ENCODE measurements at places on chromosomes 2 and 18.
A peak's percentile ranks its signal among the peaks of the same experiment; 100 is the strongest.

DNA sequence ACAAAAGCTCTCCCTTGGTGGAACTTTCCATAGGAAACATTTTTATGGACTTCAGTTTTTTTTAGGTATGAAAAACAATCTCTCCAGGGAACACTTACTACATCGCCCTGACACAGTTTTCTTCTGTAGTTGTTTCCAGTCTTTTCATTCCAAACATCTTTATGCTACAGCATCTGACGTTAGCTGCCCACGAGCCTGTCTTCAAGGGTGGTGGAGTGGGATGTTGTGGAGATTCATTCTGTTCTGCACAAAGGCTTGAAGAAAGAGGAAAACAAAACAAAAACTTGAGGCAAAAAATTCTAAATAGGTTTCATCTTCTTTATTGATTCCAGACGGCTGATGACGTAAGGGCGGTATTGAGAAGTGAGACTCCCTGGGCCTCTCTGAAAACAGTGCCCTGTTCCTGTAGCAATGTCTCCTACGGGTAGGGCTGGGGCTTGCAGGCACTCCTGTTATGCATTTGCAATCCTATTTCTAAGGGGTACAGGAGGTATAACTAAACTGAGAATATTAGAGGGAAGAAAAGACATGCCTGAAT is 375.0 kb downstream of the RNF144A start:
- DNase-seq, result no peak

DNA sequence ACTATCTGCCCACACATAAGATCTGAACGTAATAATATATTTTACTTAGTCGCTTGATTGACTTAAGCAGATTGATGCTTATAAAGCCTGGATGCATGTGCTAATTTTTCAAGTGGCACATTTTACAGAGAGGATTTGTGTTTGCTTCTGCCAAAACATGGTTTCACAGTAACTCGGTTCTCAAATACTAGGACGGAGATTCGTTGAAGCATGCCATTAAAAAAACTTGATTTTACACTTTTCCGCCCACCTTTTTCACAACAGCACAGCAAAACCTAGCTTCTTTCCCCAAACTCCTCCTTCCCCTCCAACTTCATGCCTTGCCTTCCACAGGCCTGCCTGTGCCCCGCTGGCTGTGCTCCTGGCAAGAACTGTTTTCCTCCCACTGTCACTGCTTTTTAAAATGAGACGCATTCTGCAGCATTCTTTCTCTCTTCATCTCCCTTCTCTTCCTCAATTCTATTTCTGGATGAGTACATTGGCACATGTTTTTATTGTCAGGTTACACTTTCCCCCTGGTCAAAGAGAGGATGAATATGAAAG is 55.1 kb upstream of the LMAN1 start:
- DNase-seq, result no peak

DNA sequence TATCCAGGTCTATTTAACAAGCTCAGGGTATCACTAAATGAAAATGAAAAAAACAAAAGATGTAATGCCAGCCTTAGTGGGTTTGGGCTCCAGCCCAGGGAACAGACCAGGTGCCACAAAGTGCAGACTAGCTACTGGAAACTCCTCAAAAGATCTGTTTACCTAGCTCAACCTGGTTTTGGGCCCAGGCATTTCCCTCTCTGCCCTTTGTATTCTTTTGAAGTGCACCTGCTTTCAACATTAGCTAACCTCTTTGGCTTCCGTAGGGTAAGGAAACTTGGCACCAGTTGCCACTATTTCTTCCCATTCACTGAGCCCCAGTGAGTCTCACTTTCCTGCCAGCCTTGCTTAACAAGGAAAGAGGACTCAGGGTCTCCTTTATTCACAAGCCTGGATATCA is 123.6 kb upstream of the CDCA7 start:
- DNase-seq, result no peak

DNA sequence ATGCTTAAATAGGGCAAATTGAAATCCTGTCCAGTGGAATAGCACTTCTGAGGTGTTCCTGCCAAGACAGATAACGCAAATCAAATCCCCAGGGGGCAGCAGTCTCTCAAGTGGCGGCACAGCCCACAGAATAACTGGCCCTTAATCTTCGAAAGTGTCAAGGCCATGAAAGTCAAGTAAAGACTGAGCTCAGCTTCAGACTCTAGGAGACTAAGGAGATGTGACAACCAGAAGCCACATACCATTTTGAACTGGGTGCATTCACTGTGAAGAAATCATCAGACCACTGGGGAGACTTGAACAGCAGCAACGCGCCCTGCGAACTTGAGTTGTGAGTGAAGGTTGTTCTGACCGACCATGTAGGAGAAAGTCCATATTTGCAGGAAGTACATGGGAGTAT is 66.0 kb upstream of the ASAP2 start:
- no peak for DNase-seq

- DNase-seq, result no peak
Observed at GRCh38 chr18:48099481-48100164, 169.2 kb upstream of the SMAD2 start.

- DNase-seq, result peak; percentile 37
Observed at GRCh38 chr2:40734797-40735196, 282.9 kb upstream of the SLC8A1 start.

DNA sequence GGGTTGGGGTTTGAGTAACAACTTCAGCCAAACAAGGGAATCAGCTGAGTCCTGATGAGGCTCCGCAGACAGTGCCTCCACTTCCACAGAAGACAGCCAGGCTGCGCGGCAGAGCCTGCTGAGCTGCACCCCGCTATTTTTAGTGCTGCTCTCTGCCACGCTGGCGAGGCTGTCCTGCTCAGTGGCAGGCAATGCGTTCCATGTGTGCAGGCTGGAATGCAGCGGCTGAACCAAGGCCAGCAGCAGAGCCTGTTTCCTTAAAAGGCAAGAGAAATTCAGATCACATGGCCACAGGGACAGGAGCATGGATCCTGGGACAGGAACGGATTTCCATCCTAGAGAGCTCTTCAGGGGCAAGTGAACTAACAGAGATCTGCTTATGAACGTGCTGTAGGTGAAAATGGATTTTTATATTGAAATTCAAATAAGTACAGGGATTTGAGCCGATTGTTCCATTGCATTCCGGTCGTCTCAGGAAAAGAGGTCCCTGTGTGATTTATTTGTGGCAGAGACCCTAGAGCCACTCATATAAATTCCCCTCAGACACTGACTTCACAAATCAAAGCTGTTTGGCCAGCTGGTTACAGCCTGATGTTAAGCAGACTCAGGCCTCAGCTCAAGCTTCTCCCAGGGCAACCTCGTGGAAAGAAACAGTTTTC is 98.7 kb downstream of the COL6A3 start:
- DNase-seq, result peak; percentile 94

GRCh38 chr2:184769023-184769422 is 170.7 kb downstream of the ZNF804A start:
- DNase-seq, result peak; percentile 41

GRCh38 chr2:46451131-46451711 is 28.1 kb upstream of the TMEM247 start:
- peak; percentile 53 for DNase-seq

- DNase-seq, result no peak
Observed at GRCh38 chr2:218152777-218153176, 14.0 kb downstream of the CXCR1 start.

- DNase-seq, result no peak
Observed at GRCh38 chr2:202577250-202578183, 57.3 kb upstream of the FAM117B start.

DNA sequence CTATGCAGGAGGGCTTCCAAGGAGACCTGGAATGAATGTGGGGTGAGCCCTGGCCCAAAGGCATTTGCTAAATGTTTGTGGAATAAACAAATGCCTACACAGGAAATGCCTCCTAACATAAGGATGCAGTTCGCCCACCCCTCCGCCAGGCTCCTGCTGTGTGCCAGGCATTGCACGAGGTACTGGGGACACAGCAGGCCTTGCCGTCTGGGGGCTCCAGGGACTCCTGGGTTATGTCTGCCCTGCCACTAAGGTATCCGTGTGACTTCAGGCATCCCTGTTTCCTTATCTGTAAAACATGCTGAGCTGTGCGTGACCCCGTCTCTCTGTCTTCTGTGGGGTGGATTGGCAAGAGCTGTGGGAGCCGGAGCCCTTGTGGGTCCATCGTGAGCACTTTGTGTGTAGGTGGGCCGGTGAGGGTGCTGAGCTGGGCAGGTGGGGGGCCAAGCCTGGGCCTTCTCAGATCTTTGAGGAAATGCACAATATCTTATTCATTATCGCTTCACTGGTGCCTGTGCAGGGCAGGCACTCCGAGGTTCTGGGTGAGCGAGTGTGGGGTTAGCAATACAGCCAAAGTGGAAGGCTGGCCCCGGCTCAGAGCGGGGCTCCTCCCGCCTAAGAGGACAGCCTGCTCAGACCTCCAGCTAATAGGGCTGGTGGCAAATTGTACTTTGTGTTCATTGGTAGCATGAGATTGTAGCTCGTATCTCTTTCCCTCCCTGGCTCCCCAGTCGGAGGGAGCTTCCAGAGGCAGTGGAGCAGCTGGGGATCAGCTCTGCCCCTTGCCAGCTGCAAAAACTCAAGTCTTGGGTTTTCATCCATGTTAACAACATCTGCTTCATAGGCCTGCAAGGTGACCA is 126.8 kb downstream of the GLI2 start:
- no peak for DNase-seq

GRCh38 chr2:25131567-25132298 is 36.6 kb downstream of the POMC start:
- no peak for DNase-seq

DNA sequence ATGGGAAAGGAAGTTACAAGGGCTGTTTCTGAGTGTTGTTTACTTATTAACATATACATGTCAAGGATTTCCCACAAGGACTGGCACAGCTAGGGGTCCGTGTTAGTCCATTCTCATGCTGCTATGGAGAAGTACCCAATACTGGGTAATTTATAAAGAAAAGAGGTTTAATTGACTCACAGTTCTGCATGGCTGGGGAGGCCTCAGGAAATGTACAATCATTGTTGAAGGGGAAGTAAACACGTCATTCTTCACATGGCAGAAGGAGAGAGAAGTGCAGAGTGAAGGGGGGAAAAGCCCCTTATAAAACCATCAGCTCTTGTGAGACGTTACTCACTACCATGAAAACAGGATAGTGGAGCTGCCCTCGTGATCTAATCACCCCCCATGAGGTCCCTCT is 128.9 kb upstream of the CELF4 start:
- no peak for DNase-seq

DNA sequence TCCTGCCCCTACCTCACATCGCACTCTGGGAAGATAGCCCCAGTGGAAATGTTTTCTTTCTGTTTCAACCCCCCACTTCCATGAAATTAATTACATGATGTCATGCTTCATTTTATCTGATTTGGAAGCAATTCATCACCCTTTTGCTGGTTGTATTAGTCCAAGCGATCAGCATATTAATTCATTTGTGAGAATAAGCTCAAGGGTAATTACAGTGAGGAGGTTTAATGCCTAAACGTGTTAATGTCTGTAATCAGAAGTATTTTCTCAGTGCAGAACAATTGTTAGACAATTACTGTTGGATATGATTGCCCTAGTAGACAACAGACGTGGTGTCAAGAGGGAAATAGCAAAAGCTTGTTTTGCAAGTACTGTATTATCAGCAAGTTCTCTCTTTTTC is 746.3 kb downstream of the CPS1 start:
- no peak for DNase-seq

GRCh38 chr18:45359275-45360009 is 255.8 kb upstream of the SLC14A2 start:
- DNase-seq, result no peak

DNA sequence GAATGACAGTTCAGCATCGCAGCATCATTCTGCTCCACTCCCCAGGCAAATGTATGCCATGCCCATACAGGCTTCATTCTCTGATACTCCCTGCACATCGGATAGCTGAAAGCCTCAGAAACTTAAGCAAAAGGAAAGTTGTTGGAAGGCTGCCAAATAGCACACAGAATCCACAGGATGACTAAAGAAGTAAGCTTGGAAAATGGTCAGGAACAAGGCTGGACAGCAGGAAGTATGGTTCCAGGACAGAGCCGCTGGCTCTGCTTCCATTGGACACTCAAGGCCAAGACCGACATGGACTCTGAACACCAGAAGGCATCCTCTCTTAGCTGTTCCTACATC is 256.5 kb downstream of the CDH20 start:
- no peak for DNase-seq

GRCh38 chr2:118858485-118859156 is 11.2 kb upstream of the EN1 start:
- DNase-seq, result no peak

DNA sequence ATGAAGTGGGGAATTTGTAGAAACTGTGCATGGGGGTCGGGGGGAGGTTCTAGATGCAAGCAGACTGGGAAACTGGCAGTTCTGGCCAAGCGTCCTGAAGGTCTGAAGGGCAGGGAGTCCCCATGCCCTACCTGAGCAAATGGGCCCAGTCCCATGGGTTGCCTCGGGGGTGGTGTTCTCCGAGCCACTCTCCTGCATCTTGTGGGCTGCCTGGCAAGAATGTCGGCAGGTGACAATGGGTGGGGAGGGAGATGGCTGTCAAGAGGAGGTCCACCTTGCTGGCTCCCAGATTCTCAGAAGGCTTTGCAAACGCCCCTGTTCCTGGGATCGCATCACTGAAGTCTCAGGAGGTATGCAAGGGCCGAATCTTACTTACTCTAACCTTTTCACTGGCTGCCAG is 21.3 kb downstream of the INHBB start:
- DNase-seq, result no peak

GRCh38 chr2:96751800-96752199 is 8.9 kb upstream of the CNNM4 start:
- DNase-seq, result no peak

DNA sequence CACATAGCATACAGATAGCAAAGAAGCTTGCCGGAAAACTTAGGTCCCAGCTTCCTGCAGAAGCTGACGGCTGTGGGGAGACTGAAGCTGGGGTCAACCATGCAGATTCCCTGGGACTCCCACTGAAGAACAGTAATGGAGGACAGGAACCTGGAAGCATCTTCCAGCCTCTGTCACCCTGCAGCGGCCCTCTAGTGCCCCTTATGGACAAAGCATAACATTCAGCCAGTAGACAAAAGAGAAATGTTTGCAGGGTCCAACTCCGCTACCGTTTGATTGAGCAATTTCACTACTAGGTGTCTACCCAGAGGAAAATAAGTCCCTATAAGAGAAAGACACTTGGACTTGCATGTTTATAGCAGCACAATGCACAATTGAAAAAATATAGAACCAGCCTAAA is 460.6 kb downstream of the CNTNAP5 start:
- no peak for DNase-seq

- DNase-seq, result peak; percentile 18
Observed at GRCh38 chr2:29196792-29197788, 81.9 kb downstream of the CLIP4 start.

GRCh38 chr2:43218702-43219382 is 7.6 kb downstream of the ZFP36L2 start:
- no peak for DNase-seq

DNA sequence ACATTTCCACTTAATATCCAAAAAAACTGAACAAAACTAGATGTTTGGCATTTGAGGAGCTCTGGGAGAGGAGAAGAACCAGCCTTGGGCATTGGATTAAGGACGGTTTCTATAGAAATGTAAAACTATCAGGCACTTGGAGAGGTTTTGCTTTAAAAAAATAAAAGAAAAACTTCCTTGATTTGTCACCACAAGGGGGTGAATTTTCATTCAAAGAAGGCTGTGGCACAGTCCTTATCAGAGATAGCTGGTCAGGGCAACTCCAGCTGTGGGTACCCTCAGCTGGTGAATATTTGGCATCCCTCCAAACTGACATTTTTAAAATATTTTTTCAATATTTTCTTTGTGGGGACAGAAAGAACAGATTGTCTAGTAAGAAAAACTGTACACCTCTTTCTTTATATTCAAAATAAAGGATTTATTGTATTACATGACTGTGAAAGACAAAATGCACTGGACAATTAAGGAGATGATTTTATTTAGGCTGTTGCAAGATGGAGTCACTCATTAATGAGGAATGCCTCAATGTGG is 46.1 kb upstream of the TBC1D8 start:
- DNase-seq, result no peak

All from AG04450 (cell line).